GM13977 (cell line): ENCODE measurements at places on chromosomes 7 and 10.

DNA sequence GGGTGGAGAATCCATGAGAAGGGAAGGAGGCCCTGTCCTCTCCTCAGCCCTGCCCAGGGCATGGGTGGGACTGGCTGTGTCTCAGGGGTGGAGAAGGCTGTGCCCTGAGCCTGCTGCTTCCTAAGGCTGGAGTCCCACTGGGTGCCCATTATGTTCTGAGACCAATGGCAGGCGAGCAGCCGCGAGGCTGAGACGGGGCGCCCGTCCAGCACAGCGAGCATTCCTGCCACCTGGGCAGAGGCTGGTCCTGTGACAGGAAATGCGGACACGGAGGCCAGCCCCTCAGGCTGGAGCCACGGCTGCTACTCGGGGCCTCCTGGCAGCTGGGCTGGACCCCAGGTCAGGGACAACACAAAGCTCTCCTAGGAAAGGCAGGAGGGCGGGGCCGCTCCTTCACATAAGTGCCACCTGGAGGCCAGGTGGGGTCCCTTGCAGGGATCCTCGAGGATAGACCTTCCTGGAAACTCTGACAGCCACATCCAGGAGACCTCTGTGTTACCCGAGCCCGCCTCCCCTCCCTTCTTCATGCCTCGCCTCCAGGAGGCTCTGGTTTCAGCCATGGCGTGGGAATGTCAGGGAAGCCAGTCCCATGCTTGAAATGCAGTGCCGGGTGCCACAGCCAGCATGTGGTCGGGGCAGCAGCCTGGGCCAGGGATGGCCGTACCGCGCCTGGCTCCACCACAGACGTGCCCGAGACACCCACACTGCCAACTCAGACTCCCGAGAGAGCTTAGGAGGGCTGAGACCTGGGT lies 173.9 kb downstream of the USP6NL start:
- no peak for DNase-seq

DNA sequence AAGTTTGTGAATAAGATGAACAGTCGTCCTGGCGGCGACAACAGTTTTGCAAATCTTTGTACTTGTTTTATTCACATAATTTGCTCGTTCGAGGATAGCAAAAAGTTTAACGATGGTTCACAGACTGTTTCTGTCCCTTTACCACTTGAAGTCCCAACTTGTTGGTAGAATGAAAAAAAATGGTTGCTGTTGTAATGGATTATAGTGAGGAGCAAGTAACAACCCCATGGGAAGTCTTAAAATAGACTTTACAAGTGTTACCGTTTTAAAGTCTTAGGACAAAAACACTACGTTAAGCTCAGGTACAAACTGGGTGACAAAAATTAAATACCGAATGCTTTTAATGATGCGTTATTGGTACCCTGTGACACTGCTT lies 589 bp downstream of the LSM8 start:
- DNase-seq, result no peak

DNA sequence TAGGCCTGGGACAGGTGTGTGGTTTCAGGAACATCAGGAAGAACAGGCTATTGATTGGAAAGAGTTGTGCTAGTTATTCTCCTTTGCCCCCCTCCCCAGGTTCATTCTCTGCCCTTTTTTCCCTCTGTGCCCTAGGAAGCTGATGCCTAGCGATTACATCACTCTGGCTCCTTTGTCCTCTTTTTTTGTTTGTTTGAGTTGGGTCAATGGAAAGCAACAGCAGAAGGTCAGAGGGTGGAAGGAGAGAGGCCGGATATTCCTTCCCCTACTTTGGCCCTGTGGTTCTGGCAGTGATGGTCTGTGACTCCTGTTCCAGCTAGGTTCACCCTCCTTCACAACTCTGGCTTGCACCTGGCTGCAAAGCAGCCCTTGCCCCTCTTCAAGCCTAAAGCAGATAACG lies 18.9 kb downstream of the LOXL4 start:
- DNase-seq, result no peak

DNA sequence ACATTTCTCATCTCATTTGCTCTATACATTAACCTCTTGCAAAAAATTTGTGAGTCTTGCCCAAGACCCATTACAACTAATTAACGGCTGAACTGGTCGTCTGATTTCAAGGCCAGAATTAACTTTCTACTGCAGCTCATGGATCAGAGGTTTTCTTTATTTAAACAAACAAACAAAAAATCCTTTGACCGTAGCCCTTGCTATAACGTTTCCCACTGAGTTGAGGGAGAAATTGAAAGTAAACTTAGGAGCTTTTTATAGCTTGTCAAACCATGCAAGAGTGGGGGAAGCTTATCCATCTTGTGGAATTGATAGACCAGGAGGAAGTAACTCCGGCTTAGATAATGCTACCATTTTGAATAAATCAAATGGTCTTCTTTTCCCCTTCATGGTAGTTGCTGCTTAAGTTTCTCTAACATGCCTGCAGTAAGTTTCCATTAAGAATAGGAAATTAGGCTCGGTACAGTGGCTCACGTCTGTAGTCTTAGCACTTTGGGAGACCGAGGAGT lies 3.3 kb downstream of the SRGN start:
- no peak for DNase-seq

DNA sequence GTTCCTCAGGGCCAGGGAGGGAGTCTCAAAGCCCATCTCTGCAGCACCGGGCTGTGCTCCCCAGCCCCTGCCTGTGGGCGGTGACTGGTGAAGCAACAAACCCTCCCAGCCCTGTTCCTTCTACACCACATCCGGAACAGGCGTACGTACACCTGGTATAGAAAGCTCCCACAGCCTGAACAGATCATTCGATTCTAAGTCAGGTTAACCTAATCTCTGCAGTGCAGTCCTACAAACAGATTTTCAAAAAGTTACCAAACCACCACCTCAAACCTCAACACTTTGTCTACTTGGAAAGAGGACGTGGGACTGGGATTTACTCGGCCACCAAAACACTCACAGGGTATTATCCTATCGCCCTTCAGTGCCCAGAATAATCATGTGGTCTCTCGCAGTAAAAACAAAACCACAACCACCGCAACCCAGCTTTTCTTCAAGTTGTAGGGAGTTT lies 238.4 kb downstream of the DIP2C start:
- peak; percentile 75 for DNase-seq

GRCh38 chr10:28201410-28202400 lies 101.2 kb downstream of the MPP7 start:
- no peak for DNase-seq

DNA sequence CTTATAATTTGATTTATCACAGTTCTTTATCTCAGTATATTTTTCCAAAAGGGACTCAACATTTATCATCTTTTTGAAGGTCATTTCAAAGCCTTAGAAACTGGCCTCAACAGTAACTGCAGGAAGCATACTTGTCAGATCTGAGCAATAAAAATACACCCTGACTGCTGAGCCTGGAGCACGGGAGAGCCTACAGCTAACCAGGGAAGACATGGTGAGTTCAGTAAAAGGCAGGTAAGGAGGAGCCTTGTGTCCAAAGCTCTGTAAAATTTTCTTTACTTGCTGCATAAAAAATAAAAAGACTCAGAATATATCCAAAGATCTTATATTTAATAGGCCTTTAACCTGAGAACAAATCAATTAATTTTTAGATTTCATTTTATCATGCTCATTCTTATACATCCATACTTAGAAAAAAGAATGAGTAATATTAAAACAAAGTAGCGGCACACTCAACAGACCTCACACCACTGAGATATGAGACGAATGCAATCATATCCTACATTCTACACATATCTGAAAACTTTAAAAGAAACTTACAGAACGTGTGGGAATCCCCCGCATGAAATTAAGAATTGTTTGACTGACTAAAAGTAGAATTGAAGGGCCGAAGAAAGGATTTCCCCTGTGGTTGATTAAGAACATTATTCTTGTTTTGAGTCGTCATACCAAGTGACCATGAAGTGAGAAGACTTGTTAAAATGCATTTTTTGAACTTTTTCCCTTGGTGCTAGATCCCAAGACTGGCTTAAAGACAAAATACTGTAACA lies 296.4 kb upstream of the MKLN1 start:
- DNase-seq, result peak; percentile 45

DNA sequence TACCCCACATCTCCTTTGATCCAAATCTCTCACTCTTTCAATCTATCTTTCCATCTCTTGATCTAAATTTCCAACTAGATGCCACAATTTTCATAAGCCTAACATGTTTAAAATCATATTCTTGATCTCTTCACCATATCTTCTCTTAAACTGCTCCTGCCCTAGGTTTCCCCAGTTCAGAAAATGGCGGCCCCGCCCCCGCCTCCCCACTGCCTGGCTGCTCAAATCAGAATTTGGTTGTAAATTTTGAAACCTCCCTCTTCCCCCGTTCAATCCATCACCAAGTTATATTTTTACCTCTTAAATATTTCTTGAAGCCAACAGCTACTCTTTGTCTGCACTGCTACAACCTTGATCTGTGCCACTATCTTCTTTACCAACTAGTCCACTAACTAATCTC lies 27.3 kb upstream of the PRTFDC1 start:
- no peak for DNase-seq

GRCh38 chr10:119246862-119247549 lies 39.6 kb downstream of the GRK5 start:
- DNase-seq, result no peak

DNA sequence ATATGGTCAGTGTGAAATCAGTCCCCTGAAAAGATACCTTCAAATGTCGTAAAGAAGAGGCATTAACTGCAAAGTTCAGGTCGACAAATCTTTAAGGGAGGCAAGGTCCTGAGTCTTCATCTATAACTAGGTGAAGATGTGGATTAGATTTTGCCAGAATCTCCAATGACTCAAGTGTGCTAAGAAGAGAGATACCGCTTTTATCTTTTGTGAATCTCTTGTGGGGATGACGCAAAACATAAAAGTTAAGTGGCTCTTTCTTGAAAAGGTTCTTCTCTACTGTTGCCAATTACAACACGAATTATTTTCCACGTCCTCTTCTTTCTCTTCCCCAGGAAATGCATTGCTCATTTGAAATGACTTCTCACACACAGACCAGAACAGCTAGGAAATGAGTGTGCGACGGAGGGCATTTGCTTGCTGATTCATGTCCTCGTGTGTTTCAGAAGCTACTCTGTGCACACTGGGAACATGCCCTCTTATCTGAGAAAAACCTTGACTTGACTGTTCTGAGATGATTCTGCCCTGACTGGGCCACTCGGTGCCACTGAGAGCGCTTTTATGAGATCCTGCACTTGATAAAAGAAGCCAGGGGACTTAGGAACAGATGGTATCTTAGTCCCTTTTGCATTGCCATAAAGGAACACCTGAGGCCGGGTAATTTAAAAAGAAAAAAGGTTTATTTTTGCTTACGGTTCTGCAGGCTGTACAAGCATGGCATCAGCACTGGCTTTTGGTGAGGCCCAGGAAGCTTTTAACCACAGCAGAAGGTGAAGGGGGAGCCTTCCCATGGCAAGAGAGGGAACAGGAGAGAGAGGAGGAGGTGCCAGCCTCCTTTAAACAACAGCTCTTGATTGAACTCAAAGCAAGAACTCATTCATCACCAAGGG lies 169.5 kb upstream of the PFKP start:
- no peak for DNase-seq

DNA sequence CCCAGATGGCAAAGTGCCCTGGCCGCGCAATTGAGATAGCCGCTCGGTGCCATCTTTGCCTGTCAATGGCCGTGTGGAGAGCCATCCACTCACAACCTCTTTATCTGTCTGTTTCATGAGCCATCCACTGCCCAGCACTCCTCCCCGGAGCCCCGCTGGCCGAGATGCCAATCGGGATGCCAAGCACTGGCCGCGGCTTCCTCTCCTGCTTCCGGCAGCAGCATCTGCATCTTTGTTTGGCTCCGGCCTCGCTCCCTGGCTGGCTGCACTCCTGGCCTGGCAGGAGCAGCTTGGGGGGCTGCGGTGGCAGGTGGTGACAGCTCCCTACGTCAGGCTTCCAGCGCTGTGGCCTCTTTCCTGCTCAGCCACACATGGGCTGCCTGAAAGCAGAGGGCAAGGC lies 231.7 kb downstream of the USP6NL start:
- DNase-seq, result no peak

DNA sequence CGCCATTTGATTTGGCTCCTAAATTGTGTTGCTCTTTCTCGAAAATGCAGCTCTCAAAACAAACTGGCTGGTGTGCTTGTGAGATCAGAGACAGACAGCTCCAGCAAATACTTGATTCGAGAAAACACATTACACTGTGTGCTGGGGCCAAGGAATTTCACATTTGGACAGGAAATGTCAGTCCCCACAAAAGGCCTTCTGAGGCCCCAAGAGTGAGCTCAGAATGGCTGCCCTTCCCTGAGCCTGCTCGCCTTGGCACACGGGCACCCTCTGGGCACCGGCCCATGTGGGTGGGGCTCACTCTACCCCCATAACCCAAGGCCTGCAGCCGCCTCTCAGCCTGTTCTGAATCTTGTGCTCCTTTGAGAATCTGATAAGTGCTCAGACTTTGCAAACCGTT lies 13.9 kb upstream of the HSPA12A start:
- no peak for DNase-seq

DNA sequence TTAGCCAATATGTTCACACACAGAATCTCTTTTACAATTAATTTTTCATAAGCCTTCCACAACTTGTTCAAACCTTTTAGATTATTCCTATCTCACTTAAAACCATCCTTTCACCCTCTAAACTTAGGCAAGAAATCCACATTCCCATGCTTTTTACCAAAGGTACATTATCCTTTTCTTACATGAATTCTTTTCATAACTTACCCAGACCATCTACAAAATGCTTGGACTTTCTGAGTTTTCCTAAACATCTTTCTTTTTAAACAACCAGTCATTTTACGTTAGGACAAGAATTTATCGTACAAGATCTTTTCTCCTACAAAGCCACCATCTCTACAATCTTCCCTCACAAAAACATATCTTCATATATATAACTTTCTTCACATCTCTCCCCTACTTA lies 18.8 kb upstream of the GARS1 start:
- no peak for DNase-seq

DNA sequence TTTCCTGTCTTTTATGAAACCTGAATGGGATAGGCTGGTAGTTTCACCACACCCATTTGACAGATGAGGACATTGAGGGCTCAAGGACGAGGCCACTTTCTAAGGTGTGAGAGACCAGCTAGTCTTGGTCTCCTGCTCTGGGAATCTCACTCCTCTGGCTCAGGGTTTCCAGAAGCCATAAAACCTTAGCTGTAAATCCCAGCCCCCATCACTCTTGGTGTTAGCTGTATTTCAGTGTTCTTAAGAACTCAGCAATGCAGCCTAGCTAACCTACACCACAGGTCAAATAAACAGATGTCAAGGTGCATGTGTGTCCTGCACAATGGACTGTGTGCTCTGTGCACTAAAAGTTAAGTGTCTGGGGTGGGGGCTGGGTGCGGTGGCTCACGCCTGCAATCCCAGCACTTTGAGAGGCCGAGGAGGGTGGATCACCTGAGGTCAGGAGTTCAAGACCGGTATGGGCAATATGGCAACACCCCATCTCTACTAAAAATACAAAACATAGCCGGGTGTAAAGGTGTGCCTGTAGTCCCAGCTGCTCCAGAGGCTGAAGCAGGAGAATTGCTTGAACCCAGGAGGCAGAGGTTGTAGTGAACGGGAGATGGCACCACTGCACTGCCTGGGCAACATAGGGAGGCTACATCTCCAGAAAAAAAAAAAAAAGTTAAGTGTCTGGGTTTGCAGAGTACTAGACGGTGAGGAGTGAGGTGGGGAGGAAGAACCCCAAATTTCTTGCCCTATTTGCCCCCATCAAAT lies 567 bp upstream of the EPO start:
- DNase-seq, result no peak

GRCh38 chr7:4973728-4974198 lies 14.8 kb upstream of the MMD2 start:
- peak; percentile 91 for DNase-seq
